ENCODE measurements at places on chromosomes 16 and 17.

GRCh38 chr17:73278049-73278464 lies 16.4 kb upstream of the CPSF4L start:
- no peak for DNase-seq

- DNase-seq = no peak
These were observed 1.7 kb downstream of the NFATC3 start for GRCh38 chr16:68086860-68087268.

DNA sequence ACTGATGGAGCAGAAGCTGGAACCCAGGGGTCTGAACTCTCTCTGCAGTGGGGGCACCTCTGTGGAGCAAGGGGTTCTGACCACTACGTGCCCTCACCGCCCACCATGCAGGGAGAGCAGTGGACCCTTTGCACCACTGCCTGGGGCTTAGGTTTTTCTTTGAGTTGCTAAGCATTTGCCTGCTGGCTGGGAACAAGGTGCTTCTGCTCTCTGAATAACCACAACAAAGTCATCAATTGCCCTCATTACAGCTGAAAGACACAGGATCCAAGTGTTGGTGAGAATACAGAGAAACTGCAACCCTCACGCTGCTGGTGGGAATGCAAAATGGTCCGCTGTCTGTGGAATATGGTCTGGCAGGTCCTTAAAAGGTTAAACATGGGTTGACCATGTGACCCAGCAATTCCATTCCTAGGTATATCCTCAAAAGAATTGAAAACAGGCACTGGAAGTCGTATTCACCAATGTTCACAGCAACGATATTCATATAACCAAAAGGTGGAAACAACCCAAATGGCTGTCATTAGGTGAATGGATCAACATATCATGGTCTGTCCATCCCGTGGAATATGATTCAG lies 22.8 kb downstream of the NLRC3 start:
- DNase-seq = no peak

- DNase-seq = no peak
These were observed 18.5 kb upstream of the HEXD start for GRCh38 chr17:82399601-82400101.

DNA sequence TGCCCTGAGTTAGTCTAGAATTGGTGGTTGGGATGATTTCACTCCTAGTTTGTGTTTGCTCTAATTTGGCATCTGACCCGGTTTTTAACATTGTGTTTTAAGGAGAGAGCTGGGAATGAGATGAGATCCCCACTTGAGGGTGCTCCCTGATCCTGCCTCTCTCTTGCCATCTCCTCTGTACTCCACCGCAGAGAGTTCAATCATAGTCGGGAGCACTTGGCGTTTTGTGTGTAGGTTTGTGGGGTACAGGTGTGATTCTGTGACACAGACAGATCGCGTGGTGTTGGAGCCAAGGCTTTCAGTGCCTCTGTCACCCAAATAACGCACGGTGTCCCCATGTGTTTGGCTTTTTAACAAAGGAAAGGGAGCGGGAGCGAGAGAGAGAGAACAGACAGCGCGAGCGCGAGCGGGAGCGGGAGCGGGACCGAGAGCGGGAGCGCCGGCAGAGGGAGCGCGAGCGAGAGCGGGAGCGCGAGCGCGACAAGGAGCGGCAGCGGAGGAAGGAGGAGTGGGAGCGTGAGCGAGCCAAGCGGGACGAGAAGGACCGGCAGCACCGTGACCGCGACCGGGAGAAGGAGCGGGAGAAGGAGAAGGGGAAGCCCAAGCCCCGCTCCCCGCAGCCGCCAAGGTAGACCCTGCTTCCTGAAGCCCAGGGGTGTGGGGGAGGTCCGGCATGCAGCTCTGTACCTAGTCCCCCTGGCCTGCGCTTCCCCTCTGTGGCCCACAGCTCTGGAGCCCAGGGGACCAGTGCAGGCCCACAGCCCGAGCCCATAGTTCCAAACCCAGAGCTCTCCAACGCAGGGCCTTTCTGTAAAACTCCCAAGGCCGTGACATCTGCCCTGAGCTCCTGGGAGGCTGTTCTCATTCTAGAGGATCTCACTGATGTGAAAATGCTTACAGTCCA lies 27.2 kb upstream of the IL17C start:
- no peak for DNase-seq

DNA sequence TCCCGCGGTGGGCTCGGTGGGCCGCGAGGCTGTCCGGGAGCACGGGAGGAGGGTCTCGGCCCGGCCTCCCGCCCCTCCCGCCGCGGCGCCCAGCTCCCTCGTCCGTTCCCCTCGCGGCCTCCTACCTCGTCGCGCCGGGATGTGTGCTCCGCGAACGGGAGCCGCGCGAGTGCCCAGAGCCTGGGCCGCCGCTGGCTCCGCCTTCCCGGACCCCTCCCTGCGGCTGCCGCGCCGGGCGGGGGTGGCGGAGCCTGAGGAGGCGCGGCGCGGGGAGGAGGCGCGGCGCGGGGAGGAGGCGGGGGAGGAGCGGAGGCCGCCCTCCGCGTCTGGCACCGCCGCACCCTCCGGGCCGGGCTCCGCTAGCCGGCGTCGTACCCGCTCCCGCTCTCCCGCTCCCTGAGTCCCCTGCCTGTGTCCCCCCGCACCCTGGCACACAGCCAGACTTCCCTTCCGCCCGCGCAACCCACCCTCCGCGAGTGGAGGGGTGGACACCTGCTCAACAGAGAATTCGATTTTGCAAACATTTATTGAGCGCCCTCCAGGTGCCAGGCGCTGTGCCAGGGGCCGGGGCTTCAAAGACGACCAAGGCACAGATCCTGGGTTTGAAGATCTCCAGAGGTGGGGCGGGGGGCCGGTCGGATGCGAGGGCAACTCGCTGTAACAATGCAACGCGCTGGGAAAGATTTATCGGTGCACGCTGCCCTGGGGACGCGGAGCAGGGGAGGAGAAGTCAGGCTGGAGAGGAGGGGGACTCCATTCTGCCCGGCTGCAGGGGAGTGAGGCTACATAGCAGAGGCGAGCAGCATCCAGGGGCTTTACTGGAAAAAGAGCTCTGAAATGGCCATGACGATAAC lies at the start of gene MPP3:
Gene MPP3, minus strand, starts transcription at position 171 of the 854 bp plus-strand sequence. CDS start 1,240 bp downstream, outside the sequence.
- peak; percentile 56 for DNase-seq

DNA sequence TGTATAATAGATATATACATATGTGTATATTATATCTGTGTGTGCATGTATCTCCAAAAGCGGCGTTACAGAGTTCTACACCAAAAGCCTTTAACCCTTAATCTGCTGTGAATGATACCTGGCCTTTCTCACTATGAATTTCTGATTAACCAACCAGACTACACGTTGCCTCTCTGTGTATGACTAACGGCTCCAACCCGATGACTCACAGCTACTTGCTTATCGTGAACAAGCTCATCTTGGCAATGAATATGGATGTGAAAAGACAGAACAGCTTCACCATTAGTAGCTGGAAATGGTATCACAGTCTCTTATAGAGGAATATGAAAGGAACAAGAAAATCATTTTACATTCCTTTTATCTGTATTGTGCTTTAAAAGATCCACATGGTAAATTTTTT lies 23.8 kb upstream of the ARHGAP44 start:
- DNase-seq = no peak

DNA sequence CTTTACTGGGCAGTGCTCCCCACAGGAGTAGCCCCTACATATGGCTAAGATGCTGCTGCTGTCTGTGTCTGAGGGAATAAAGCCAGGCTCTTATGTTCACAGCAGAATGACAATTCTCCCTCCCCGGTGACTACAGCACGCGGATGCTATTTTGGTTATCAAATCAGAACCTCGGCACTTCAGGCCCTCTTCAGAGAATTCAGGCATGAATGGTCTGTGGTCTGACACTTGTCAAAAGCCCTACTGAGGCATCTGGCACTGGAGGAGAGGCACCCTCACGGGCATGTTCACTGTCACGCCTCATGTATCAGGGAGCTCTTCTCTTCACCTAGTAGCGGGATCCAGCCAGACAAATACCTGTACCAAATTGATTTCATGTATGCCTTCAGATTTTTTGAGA lies 30.4 kb downstream of the KIAA0513 start:
- no peak for DNase-seq

DNA sequence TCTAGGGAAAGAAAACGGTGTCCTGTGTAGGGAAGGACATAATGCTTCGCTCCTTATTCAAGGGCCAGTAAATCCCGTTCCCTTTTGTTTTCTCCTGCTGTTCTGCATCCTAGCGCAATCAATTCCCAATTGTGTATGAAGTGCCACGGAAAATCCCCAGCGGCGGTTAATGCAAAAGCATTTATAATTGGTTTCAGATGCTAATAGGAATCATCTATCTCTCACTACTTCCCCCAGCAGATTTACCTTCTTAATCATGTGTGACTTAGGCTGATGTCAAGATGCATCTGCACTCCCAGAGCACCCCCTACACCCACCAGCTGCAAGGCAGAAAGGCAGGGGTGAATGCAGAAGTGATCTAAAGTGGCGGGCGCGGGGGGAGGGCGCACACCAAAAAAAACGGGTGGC lies 32.7 kb upstream of the SSTR2 start:
- no peak for DNase-seq

- no peak for DNase-seq
These were observed 18.2 kb upstream of the DOK4 start for GRCh38 chr16:57504491-57504890.

- DNase-seq = no peak
These were observed 1.0 kb downstream of the NECAB2 start for GRCh38 chr16:83968891-83969649.

- DNase-seq = no peak
These were observed 35.8 kb downstream of the LITAF start for GRCh38 chr16:11550791-11551498.

DNA sequence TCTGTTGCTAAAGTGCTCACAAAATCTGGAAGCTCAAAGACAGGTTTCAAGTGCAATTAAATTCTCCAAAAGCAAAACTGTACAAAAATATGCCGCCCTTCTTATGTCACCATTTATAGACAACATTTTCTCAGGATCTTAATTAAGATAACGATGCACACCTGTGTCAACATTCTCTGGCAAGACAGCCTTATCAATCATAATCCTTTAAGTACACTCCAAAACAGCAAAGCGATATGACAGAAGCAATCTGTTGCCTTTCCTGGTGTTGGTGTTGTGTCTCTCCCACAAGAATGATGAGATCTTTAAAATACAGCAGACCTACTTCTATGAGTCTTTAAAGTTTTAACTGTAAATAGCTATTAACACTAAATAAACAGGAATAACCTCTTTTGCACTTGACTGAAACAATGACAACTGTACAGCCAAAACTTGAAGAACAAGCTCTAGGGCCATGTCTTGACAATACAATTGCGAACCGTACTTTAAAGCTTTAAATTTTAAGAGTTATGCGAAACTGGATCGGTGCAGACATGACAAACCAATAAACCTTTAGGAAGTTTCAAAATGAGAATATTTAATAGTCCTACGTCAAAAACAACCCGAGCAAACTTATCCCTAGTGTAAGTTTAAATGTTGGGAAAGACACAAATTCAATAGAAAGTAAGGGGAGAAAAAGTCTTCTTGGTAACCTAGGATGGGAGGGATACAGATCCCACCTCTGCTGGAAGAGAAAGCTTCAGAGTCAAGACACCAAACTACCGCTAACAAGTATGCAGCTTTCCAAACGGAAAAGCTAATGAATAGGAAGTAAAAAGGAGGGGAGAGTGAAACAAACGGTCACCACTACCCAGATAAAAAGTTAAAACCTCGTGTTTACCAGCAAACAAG lies 3.3 kb upstream of the IRX5 start:
- no peak for DNase-seq

DNA sequence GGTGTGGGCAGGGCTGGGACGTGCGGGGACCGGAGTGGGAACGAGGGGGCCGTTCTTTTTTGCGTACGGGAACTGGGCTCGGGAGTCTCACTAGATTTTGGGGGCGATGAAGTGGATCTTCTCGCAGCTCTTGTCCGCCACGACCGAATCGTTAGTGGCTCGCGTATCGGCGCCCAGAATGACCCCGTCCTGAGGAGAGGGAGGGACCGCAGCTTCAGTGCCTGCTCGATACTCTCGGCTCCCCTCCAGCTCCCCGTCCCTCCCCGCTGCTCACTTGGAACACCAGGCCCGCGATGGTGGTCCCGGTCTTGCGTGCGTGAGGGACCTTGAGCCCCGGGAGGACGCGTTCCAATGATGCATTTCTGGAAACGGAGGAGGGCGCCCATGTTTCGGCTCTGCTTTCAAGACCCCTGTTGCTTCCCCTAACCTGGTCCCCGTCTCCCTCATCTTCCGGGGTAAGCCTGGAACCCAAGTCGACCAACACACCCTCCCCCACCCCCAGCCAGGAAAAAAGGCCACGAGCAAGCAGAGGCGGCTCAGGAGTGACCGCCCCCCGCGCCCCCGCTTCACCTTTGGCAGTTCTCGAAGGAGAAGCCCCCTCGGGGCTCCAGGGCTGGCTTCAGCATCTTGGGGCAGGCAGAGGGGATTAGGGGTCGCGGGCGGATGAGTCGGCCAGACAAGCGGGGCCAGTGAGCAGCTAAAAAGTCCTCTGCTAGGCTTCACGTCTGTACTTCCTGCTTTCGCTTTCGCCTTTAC lies at the start of gene PSMB10:
Gene PSMB10, minus strand, starts transcription at position 727 of the 756 bp plus-strand sequence. Its CDS starts 101 bp downstream, at position 626.
- no peak for DNase-seq

DNA sequence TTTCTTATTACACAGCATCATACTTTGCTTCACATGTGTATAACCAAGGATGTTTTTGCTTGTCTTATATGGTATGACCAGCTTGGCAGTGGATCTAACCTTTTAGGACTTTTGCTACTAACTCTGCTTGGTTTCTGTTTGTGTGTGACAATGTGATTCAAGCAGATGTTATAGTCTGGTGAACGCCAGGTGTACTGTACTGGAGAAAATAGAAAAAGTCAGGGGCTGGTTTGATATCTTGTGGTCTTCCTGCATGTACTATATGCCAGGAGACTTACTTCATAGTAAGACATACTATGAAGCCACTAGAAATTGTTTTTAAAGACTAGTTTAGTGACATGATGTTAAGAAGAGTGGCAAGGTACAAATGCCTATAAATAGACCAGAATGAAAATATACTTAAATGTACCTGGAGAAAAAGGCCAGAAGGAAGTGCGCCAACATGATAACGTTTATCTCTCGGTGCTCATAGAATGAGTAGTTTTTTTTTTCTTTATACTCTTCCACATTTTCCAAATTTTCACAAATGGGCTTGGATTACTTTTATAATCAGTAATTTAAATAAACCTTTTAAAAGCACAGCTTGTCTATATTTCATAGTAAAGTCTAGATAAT lies 112.3 kb downstream of the PRKCA start:
- no peak for DNase-seq

Data from CD4-positive, alpha-beta T cell treated with Interleukin-10 for 1 hour (primary cell).